ENCODE measurements at places on chromosomes 5 and 9. TPM values are rescaled to one million over a fixed set of nuclear protein-coding genes. Genes with fewer than 3 reads are reported as not detected.

DNA sequence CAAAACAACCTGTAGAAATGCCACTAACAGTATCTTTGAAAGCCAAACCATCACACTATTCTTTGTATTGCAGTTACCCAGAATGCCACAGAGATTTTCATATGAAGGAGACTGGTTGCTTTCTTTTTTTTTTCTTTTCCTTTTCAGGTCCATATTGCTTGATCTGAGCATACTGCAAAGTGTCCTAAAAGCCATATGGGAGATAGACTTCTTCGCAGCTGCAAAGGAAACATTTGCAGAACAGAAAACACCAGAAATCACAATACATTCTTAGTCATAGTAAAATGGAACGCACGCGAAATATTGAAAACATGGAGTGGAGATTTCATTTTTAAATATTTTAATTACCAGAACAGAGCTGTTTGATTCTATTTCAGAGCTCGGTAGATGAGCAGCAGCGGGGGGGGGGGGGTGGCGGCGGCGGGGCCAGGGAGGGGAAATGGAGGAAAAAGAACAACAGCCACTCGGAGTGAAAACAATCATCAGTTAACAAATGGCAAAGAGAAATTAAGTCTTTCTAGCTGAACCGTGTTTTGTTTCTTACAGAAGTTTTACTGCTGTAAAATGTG lies 284.1 kb downstream of the NFIB start:
- H3K27me3 ChIP-seq = no peaks in the 10 kb centered on the region
- no peak overlapping the region for H3K4me3 ChIP-seq
- DNase-seq = no peak
- H3K27ac ChIP-seq = peak overlapping the region; percentile 1
- H3K4me1 ChIP-seq = peaks cover 4% of the 10 kb centered on the region

GRCh38 chr9:133423216-133423615 lies 1.0 kb downstream of the ADAMTS13 start:
- no peak for DNase-seq
- no peak overlapping the region for H3K27ac ChIP-seq
- no peak overlapping the region for H3K4me3 ChIP-seq
- H3K27me3 ChIP-seq = no peaks in the 10 kb centered on the region
- no peaks in the 10 kb centered on the region for H3K36me3 ChIP-seq
- H3K4me1 ChIP-seq = peaks cover 2% of the 10 kb centered on the region

DNA sequence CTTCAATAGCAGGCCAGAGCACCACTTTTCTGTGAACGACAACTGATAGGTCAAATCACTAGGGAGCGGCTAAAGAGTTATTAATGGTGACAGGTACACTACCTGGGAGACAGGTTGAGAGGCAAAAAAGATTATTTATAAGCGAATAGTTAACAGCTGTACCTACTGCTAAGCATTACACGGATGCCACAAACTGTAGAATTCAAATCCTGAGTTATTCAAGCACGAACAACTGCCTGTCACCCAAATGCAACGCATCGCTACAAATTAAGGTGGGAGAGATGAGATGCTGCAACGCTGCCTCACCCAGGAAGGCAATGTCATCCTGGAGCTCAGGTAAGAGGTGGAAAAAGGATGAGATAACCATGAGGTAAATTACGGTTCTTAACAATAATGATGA lies 342.9 kb downstream of the BNC2 start:
- no peaks in the 10 kb centered on the region for H3K27me3 ChIP-seq
- no peaks in the 10 kb centered on the region for H3K4me1 ChIP-seq
- H3K27ac ChIP-seq = no peak overlapping the region

The RHOBTB3 gene
- 73.4 TPM for total RNA-seq

The KIF24 gene
- total RNA-seq = 0.52 TPM

DNA sequence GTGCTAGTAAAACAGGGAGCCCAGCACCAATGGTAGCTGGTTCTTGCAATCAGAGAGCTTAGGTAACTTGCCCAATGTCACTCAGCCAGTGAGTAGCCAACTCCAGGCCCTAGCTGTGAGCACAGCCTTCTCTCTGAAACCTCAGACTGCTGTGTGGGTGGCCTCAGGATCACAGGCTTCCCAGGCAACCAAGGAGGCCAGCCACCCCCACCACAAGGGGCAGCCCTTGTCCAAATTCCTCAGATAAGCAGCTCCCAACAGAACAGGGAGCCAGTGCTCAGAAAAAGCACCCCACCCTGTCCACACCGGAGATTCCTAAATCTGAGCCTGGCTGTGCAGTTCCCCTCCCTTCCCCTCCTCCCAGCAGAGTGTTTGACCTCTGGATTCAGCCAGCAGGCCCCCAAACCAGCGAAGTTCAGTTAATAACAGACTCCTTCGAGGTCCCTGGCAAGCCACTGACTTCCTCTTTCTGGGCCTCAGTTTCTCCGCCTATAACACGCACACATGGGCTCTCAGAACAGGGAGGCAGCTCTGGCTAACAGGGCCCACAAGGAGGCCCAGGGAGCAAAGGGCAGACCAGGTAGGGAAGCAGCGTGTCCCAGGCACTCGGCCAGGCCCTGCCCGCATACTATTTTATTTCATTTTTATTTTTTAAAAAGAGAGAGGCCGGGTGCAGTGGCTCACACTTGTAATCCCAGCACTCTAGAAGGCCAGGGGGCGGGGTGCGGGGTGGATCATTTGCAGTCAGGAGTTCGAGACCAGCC lies 2.7 kb downstream of the EEIG1 start:
- peak overlapping the region; percentile 82 for H3K27ac ChIP-seq
- peak overlapping the region; percentile 9 for H3K4me3 ChIP-seq
- DNase-seq = peak; percentile 63
- H3K4me1 ChIP-seq = peaks cover 59% of the 10 kb centered on the region

- H3K27me3 ChIP-seq = no peaks in the 10 kb centered on the region
- H3K27ac ChIP-seq = no peak overlapping the region
- no peak overlapping the region for H3K4me3 ChIP-seq
- H3K36me3 ChIP-seq = peaks cover 9% of the 10 kb centered on the region
- peaks cover 19% of the 10 kb centered on the region for H3K4me1 ChIP-seq
Measured at GRCh38 chr9:35069020-35069419, 3.4 kb downstream of the VCP start.

DNA sequence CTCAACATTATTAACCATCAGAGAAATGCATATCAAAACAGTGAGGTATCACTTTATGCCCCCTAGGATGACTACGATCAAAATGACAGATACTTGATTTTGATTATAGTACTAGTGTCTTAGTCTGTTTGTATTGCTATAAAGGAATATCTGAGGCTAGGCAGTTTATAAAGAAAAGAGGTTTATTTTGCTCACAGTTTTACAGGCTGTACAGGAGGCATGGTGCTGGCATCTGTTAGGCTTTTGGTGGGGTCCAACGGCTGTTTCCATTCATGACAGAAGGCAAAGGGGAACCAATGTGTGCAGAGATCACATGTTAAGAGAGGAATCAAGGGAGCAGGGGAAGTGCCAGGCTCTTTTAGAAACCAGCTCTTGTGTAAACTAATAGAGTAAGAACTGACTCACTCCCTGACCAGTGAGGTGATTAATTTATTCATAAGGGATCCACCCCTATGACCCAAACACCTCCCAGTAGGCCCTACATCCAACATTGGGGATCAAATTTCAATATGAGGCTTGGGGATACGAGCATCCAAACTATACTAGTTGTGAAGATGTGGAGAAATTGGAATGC lies 16.0 kb upstream of the AFF4 start:
- no peak overlapping the region for H3K27ac ChIP-seq
- H3K27me3 ChIP-seq = no peaks in the 10 kb centered on the region
- H3K4me1 ChIP-seq = no peaks in the 10 kb centered on the region

DNA sequence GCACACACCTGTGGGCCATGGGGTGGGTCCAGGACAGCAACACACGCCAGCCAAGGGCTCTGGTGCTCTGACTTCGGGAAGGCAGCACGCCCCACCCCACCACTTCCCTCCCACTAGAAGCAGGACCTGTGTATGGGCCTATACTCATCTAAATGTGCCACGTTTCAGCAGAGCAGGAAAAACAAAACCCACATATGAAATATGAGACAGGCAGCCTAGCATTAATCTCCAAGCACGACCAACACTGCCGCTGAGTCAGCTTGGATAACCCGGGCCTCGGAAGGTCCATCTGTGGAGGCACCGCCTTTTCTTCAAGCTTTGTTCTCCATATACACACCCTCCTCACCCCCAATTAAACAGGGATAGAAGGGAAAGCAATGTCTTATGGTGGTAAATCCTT lies 203.1 kb downstream of the ROR2 start:
- DNase-seq = no peak
- H3K27ac ChIP-seq = no peak overlapping the region
- H3K27me3 ChIP-seq = no peaks in the 10 kb centered on the region
- no peaks in the 10 kb centered on the region for H3K4me1 ChIP-seq

The BTNL8 gene
- total RNA-seq = not detected

- H3K4me3 ChIP-seq = no peak overlapping the region
- DNase-seq = peak; percentile 84
- H3K4me1 ChIP-seq = no peaks in the 10 kb centered on the region
- H3K27me3 ChIP-seq = no peaks in the 10 kb centered on the region
Measured at GRCh38 chr9:93159601-93160471, 24.1 kb upstream of the WNK2 start.

The NHP2 gene
- 57.5 TPM for total RNA-seq

DNA sequence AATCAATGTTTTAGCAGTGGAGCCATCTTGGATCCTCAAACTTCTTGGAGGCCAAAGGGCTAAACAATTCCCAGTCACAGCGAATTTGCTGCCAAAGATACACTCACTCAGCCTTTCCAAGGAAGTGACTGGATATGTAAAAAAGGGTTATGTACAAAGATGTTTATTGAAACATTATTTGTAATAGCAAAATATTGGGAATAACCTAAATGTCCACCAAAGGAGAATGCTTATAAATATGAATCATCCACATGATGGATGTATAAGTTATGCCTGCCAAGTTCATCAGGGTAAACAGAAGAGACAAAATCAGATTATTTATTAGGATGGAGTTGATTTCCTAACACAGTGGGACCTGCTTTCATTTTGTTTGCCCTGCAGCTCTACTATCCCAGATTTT lies 145.2 kb upstream of the ABCA1 start:
- no peaks in the 10 kb centered on the region for H3K27me3 ChIP-seq
- H3K4me1 ChIP-seq = no peaks in the 10 kb centered on the region
- H3K36me3 ChIP-seq = no peaks in the 10 kb centered on the region
- no peak overlapping the region for H3K4me3 ChIP-seq
- no peak overlapping the region for H3K27ac ChIP-seq
- no peak for DNase-seq

- H3K36me3 ChIP-seq = no peaks in the 10 kb centered on the region
- H3K4me3 ChIP-seq = no peak overlapping the region
- DNase-seq = no peak
Measured at GRCh38 chr9:129673602-129674001, 8.2 kb downstream of the PRRX2 start.

- no peak overlapping the region for H3K4me3 ChIP-seq
- H3K27me3 ChIP-seq = no peaks in the 10 kb centered on the region
- DNase-seq = no peak
Measured at GRCh38 chr5:175746851-175747250, 89.0 kb downstream of the HRH2 start.

The DEPDC1B gene
- 0.08 TPM for total RNA-seq

The INSYN2B gene
- not detected for total RNA-seq

DNA sequence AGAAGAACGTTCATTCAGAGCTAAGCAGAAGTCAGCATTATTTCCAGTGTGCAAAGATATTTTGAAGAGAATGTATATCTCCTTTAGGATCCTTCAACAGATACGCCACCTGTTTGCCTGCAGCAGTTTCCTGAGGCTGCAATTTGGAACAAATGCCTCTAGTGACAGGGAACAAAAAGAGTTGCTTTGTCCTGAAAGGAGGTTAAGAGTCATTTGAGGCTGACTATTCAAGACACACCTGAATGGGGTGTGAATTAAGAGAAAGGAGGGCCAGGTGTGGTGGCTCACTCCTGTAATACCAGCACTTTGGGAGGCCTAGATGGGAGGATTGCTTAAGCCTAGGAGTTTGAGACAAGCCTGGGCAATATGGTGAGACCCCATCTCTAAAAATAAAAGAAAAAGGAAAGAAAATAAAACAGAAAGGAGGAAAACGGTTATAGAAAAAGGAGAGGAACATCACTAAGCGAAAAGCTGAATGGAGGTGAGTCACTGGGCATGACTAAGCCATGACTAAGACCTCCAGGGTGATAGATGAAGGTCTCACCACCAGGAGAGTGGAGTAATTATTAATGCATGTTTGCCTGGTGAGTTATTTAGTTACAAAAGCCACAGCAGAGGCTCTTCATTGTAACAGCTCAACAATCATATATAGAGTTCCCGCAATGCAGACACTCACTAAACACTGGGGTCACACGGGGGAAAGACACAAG lies 255.2 kb upstream of the TNC start:
- H3K4me3 ChIP-seq = no peak overlapping the region
- no peaks in the 10 kb centered on the region for H3K27me3 ChIP-seq
- H3K36me3 ChIP-seq = no peaks in the 10 kb centered on the region
- no peak for DNase-seq
- no peaks in the 10 kb centered on the region for H3K4me1 ChIP-seq

The CLIC3 gene
- total RNA-seq = 0.28 TPM

DNA sequence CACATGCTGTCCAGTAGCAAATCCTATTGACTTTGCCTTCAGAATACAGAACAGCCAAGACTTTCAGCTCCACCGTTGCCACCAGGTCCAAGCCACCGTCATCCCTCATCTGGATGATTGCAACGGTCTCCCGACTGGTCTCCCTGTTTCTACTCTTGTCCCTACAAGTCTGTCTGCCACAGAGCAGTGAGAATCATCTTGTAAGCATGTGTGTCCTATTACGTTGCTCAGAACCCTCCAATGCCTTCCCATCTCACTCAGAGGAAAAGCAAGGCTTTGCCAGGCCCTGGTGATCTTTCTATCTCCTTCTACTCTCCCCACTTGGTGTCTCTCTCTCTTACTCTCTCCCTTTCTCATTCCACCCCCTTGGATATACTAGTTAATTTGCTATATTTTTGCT lies 76.7 kb upstream of the GDNF start:
- H3K36me3 ChIP-seq = no peaks in the 10 kb centered on the region
- H3K4me3 ChIP-seq = no peak overlapping the region
- no peak for DNase-seq

DNA sequence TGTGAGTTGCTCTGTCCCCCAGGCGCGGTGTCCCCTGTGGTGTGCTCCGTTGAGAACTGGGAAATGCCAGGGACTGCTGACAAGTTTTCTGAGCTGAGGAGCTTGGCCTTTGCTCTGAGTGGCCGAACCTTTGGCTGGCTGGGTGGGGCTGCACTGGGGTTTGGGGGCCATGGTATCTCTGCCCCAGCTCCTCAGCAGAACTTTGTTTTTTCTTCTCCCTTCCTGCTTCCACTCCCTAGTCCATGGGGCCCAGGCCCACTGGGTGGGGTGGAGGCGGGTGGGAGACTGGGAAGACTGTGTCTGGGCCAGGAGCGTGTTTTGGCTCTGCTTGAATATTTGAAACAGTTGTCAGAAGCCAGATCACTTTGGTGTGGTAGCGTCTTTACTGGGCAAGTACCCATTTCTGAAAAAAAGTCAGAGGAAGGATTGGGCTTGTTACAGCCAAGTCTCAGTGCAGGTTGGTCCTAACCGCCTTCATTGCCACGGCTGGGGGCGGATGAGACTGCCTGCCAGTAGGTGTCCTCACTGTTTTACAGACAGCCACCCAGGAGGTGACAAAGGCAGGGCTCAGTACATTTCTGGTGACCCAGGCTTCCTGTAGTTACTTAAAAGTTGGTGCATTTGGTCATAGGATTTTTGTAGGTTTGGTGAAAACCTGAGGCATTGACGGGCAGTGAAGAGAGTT lies 92.7 kb downstream of the DAB2IP start:
- peak; percentile 74 for DNase-seq
- H3K27ac ChIP-seq = peak overlapping the region; percentile 68
- H3K4me3 ChIP-seq = peak overlapping the region; percentile 12
- no peaks in the 10 kb centered on the region for H3K27me3 ChIP-seq
- no peaks in the 10 kb centered on the region for H3K36me3 ChIP-seq
- peaks cover 37% of the 10 kb centered on the region for H3K4me1 ChIP-seq

- DNase-seq = no peak
- peaks cover 16% of the 10 kb centered on the region for H3K4me1 ChIP-seq
- H3K27me3 ChIP-seq = no peaks in the 10 kb centered on the region
- no peaks in the 10 kb centered on the region for H3K36me3 ChIP-seq
Measured at GRCh38 chr9:91061506-91061905, 259.9 kb downstream of the SYK start.
